ENCODE measurements at places on chromosomes 7 and 10. TPM values are rescaled to one million over a fixed set of nuclear protein-coding genes. Genes with fewer than 3 reads are reported as not detected.

DNA sequence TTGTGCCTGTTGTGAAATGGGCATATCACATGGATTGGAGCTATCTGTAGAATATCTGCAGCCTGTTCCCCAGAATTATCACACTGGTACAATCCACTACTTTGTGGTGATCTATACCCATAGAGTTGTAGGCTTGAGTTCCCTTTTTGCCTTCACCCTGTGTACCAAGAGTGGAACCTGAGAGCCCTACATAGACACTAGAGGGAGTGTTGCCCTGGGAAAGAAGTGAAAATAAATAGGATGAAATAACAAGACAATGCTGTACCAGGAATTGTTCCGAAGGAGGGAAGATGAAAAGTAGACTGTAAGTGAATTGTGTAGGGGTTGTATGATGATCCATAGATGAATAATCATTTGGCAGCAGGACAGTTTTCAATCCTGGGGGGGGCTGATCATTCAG lies 9.0 kb downstream of the SORCS3 start:
- DNase-seq = no peak

DNA sequence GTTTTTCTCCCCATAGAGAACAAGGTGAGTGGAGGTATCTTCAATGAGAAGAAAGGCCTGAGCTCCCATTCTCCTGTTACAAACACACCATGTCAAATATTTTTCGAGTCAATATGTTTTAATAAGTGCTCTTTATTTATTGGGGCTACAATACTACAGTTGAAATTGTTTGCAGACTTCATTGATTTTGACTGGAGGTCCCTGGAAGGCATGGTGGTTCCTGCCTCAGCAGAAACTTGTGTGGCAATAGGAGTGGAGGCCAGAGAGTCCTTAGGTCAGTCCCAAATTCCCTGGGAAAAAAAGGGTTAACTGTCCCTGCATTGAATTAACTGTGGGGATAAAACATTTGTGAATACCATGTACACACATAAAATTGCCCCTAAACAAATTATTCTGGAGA lies 22.7 kb downstream of the KLF6 start:
- no peak for DNase-seq

The CALN1 gene
- not detected for polyA plus RNA-seq

- DNase-seq = no peak
Observed at GRCh38 chr7:135673360-135673706, 11.0 kb downstream of the STMP1 start.

DNA sequence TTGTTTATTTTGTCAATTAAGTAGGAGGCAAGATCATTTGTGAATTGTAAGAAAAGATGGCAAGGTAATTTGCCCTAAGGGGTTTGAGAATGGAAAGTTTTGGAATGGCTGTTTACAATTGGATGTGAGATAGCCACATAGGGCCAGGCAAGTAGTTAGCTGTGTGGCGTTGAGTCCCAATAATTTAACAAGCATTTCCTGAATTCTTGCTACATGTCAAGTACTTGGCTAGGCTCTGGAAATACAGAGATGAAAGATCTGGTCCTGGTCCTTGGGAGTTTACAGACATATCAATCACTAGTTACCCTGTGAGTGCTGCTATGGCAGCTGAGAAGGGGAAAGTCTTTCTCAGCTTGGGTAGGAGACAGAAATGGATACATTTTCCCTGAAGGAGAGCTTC lies 401.6 kb downstream of the SUGCT start:
- no peak for DNase-seq

DNA sequence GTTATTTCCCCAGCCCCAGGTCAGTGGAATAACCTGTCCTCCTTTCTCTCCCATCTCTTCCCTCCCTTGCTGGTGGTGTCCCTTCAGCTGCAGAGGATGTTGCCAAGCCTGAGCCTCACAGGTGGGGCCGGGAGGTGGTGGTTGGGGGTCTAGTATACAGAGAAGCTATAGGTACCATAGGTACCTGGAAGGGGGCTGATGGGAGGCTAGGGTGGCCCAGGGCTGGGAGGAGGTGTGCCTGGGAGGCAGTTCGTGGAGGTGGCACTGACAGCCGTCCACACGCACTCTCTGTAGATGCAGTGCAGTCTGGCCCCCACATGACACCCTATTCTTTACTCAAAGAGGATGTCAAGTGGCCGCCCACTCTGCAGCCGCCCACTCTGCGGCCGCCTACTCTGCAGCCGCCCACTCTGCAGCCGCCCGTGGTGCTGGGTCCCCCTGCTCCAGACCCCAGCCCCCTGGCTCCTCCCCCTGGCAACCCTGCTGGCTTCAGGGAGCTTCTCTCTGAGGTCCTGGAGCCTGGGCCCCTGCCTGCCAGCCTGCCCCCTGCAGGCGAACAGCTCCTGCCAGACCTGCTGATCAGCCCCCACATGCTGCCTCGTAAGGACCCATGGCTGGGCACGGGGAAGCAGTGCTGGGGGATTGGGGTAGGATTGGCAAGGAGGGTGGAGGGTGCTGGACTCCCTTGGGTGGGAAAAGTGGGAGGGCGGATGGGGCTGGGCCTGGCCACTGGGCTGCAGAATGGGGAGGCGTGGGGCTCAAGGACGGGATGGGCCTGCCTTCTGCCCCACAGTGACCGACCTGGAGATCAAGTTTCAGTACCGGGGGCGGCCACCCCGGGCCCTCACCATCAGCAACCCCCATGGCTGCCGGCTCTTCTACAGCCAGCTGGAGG lies 9.5 kb downstream of the IRF5 start:
- no peak for DNase-seq

GRCh38 chr10:70512149-70512639 lies 33.6 kb downstream of the PALD1 start:
- DNase-seq = no peak

DNA sequence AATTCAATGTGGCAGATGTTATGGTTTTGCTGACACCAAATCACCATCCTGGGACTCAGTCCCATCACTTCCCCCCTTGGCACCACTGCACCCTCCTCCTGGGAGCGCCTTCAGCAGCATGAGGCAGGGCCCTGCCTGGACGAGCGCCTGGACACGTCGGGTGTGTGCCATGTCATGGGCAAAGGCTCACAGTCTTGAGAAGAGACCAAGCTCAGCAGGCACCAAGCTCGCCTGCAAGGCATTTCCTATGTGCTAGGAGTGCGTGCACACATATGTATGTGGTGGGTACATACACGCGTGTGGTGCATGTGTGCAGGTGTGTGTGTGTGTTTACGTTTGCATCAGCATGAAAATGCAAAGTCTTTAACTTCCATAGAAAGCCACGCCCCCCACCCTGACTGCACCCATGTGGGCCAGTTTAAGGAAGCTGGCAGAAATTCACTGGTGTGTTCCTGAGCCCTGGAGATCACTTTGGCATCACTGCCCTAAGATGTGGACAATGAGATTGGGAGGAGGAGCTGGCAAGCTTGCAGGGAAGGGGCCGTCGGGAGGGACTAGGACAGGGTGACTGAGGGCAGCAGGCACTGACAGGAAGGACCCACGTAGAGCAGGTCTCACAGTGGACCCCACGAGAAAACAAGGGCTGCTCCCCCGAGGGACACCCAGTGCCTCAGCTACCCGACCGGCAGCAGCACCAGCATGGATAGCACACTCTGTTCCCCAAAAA lies 169.9 kb upstream of the PPP2R2D start:
- DNase-seq = no peak

DNA sequence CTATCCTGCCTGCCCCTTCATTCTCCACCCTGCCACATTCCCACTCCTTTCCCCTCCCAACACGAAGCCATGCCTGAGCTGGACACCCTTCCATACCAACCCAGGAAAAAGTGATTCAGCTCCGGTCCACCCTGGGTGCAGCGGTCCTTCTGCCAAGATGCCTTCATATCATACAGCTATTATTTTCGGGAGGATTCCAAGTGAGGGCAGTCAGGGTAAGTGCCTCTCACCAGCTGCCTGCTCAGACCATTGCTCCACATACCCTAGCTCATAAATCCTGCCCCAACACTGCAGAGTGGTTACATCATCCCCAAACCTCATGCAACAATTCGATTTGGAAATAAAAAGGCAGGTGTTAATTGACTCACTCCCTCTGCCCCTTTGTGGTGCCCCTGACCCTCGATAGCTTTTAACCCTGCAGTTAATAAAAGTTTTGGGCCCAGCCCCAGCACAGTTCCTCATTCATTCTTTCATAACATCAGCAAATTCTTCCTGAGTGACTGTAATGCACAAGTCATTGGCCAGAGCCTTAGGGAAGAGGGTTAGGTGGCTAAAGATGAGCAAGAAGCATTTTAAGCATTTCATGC lies 42.6 kb downstream of the ZNF503 start:
- peak; percentile 59 for DNase-seq

Data from AG04450 (cell line).